ENCODE measurements at places on chromosomes 6 and 20.

GRCh38 chr6:46352541-46353268 lies 138.5 kb downstream of the RCAN2 start:
- DNase-seq = no peak

- DNase-seq = no peak
Measured at GRCh38 chr6:41594326-41594725, 43.9 kb upstream of the MDFI start.

DNA sequence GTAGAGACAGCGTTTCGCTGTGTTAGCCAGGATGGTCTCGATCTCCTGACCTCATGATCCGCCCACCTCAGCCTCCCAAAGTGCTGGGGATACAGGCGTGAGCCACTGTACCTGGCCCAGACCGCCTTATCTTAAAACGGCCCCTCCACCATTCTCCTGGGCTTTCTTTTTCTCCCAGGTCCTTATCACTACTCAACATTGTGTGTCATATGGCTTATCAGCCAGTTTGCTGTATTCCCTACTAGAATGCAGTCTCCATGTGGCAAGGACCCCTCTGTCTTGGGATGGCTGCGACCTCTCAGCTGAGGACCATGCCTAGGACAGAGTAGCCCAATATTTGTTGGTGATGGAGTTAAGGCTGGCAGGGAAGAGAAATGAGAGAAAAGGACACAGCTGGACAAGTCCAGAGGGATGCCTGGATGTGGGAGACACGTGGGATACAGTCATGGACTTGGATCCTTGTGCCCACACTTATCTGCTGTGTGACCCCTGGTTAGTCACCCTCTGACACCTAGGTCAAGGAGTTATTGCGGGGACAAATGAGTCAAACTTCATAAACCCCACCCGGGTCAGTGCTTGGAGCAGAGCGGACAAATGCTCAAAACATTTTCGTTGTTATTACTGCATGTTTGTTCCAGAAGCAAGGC lies 24.0 kb downstream of the ADA start:
- no peak for DNase-seq

DNA sequence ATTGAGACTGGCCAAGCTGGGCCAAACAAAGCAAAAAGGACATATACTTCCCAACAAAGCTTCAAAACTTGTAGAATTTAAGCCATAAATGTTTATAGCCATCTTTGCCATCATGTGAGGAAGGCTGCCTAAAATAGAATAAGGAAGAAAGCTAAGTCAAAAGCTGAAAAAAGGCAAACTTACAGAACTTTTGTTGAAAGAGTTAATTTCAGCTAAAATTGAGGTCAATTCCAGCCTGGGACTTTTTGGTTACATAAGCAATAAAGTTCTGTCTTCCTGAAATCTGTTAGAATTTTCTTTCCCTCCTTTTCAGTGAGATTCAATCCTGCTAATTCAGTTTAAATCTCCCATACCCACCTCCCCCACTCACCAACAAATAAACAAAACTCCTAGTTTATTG lies 227.9 kb upstream of the MARCKS start:
- DNase-seq = no peak

- DNase-seq = no peak
Measured at GRCh38 chr20:57940868-57941522, 231.2 kb upstream of the PMEPA1 start.

- DNase-seq = no peak
Measured at GRCh38 chr20:6819599-6819998, 52.1 kb downstream of the BMP2 start.

DNA sequence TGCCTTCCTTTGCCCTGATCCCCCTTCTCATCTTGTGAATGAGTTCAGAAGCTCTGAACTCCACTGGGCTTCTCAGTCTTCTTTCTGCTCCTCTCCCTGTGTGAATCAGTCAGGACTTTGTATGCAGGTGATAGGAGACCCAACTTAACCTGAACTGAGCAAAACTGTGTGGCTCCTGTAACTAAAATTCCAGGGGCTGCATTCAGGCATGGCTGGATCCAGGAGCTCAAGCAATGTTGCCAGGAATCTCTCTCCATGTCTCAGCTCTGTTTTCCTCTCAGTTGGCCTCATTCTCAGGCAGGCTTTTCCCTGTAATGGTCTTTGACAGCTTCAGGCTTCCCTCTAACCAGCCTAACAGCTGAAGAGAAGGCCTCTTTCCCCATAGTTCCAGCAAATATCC lies 50.9 kb upstream of the ZNFX1 start:
- no peak for DNase-seq

GRCh38 chr20:59628171-59628570 lies 23.8 kb downstream of the PHACTR3 start:
- DNase-seq = no peak

GRCh38 chr6:169805242-169805838 lies 53.9 kb downstream of the ERMARD start:
- DNase-seq = no peak

- no peak for DNase-seq
Measured at GRCh38 chr6:160238278-160238711, 20.3 kb downstream of the SLC22A2 start.

DNA sequence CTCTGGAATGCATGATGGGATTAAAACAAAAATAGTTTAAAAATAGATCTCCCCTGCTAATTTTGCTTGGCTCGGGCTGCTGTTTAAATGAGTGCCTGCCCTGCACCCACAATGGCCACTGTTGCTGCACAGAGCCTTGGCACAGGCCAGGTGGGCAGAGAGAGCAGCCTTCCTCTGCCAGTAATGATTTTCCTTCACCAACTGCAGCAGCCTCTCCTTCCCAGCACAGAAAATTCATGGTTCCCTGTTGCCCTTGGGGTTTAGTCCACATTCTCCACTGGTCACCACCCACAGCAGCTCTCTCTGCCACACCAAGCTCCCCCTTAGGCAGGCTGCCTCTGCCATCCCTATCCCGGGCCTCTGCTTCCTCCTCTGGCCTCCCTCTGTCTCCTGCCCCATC lies 30.2 kb downstream of the TGM3 start:
- DNase-seq = no peak

DNA sequence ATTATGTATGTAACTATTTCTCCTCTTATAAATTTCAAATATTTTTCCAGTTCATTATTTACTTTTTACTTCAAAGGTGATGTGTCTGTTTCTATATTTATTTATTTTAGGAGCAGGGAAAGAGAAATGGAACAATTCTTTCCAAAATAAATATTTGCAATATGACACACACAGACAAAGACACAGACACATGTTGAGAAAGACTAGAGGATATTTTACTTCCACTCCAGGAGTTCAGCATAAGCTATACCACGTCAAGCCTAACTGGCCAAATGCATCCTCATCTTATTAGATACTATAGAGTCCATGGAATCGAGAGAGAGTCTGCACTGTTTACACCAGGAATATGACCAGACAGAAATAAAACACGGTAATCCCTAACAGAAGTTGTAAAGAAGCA lies 13.3 kb downstream of the RALGAPA2 start:
- DNase-seq = no peak

GRCh38 chr6:31799781-31800180 lies 4.2 kb upstream of the VARS1 start:
- DNase-seq = no peak

DNA sequence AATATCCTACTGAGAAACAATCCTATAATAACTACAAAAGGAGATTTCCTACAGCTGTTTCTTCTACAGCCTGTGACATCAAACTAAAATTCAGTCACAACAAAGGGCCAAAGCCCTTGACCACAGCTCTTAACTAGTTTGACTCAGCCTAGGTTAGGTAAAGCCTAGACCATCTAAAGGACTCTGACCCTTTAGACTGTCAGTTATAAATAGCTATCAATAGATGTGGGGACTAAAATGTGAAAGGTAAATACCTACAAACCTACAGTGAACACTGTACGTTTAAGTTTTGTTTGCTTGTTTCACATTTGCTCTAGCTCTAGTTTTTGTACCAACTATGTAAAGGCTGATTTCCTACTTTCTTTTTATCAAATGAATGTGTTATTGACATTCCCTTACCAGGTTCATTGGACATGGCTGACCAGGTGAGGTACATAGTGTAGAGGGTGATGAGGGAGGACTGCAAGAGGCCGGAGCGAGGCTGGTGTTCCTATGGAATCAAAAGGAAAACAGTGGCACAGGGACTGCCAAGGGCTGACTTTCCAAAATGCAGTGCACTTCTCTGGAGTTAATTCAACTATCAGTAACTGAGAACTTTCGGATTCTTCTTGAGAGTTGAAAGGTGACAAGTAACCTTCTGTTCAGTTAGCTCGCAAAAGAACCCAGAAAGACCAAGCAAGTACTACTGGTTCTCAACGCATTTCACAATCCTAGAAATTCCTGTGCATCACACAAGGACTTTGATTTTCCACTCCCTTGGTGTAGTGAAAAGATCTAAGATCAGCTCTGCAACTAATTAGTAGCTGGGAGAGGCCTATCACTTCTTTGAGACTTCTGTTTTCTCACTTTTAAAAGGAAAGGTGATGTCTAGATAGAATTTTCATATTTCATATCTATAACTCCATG lies 17.2 kb downstream of the SERINC3 start:
- no peak for DNase-seq

DNA sequence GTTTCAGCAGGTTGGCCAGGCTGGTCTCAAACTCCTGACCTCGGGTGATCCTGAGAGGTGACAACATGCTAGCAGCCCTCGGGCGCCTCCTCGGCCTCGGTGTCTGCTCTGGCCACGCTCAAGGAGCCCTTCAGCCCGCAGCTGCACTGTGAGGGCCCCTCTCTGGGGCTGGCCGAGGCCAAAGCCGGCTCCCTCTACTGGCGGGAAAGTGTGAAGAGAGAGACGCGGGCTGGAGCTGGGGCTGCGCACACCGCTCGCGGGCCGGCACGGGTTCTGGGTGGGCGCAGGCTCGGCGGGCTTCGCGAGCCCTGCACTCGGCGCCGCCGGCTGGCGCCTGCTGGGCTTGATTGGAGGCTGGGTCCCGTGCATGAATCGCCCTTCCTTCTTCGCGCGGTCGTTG lies 80.8 kb upstream of the RBM24 start:
- no peak for DNase-seq

- DNase-seq = no peak
Measured at GRCh38 chr6:128723667-128724066, 159.3 kb upstream of the LAMA2 start.

GRCh38 chr6:81763051-81763450 lies 10.6 kb upstream of the TENT5A start:
- no peak for DNase-seq
